ENCODE measurements at places on chromosomes 5 and 9. TPM values are rescaled to one million over a fixed set of nuclear protein-coding genes. Genes with fewer than 3 reads are reported as not detected.

TMEM203 gene
- total RNA-seq = 36.3 TPM

CDX1 gene
- total RNA-seq = not detected

- H3K36me3 ChIP-seq = no peaks in the 10 kb centered on the region
- H3K27me3 ChIP-seq = no peaks in the 10 kb centered on the region
- no peak for DNase-seq
- no peak overlapping the region for H3K4me3 ChIP-seq
- H3K27ac ChIP-seq = no peak overlapping the region
- H3K4me1 ChIP-seq = no peaks in the 10 kb centered on the region
Observed at GRCh38 chr5:109558952-109559351, 130.8 kb upstream of the MAN2A1 start.

- peaks cover 5% of the 10 kb centered on the region for H3K27me3 ChIP-seq
- peaks cover 2% of the 10 kb centered on the region for H3K36me3 ChIP-seq
- H3K4me1 ChIP-seq = no peaks in the 10 kb centered on the region
- H3K27ac ChIP-seq = no peak overlapping the region
Observed at GRCh38 chr5:5145651-5146529, 5.8 kb downstream of the ADAMTS16 start.

GRCh38 chr9:130147198-130147597, 25.0 kb upstream of the NCS1 start:
- no peaks in the 10 kb centered on the region for H3K27me3 ChIP-seq
- H3K4me1 ChIP-seq = no peaks in the 10 kb centered on the region
- no peak overlapping the region for H3K27ac ChIP-seq
- H3K36me3 ChIP-seq = no peaks in the 10 kb centered on the region

GRCh38 chr5:132466433-132467286, 23.9 kb downstream of the IRF1 start:
- H3K36me3 ChIP-seq = no peaks in the 10 kb centered on the region
- peaks cover 50% of the 10 kb centered on the region for H3K4me1 ChIP-seq
- H3K4me3 ChIP-seq = no peak overlapping the region

Data from kidney (tissue), 22 donors.